ENCODE measurements at places on chromosomes 6 and 20.
A peak's percentile ranks its signal among the peaks of the same experiment; 100 is the strongest.

GRCh38 chr6:40947876-40948526 lies 91.0 kb downstream of the UNC5CL start:
- ATAC-seq: no peak

GRCh38 chr6:39411465-39411864 lies 89.0 kb upstream of the KCNK16 start:
- no peak for ATAC-seq

DNA sequence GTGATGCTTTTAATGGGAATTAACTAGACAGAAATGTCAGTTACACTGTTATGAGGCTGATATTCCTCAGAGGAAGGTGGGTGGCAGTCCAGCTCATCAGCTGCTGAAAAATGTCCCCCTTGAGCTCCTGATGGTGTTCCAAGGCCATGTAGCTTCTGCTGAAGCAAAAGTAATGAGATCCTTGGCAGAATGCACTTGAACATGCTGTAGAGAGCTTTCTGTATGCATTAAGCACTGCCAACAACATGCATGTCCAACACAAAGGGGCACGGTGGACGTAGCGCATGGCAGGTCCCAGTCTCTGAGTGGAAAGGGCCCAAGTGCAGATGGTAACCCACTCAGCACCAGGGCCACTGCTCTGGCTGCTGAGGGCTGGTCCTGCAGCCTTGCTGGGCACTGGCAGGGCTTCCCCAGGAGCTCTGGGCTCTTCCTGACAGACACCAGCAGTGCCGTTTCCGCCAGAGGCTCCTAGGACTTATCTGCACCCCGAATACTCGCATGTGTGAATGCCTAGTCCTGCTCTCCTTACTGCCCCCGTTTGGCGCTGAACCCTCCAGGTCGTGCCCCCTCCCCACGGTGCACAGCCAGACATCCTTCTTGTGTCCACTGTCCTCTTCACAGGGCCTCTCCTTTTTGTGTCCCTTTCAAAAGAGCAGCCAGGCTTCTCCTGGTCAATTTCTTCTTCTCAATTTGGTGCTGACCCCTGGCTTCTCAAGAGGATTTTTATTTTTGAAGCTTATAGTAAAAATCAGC lies 18.6 kb upstream of the SYNDIG1 start:
- no peak for ATAC-seq

DNA sequence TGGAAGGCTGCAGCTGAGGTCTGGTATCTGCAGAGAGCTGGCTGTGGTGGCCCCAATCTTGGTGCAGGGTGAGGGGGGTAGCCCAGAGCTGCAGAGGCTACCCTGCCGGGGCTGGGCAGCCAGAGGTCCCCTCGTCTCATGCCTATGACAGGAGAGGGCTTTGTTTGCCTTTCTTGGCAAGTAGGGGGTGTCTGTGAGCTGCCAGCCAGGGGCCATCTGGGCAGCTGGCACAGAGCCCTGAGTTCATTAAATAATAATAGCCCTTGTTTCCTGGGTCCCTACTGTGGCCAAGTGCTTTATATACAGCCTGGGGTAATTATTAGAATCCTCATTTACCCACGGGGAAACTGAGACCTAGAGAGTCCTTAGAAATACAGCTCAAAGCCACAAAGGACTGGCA lies 66.6 kb downstream of the EZR start:
- ATAC-seq: no peak

GRCh38 chr6:24340998-24341938 lies 16.6 kb downstream of the DCDC2 start:
- no peak for ATAC-seq

- ATAC-seq: no peak
Observed at GRCh38 chr6:33167374-33168283, 24.6 kb downstream of the COL11A2 start.

DNA sequence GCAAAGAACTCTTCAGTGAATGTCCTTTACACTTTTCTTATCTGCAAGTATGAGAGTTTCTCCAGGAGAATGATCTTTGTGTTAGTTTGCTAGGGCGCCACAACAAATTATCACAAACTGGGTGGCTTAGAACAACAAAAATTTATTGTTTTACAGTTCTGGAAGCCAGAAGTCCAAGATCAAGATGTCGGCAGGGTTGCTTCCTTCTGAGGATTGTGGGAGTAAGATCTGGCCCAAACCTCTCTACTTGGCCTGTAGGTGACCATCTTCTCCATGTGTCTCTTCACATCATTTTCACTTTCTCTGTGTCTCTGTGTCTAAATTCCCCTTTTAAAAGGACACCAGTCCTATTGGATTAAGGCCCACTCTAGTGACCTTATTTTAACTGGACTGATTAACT lies 103.0 kb downstream of the ADTRP start:
- ATAC-seq: no peak

DNA sequence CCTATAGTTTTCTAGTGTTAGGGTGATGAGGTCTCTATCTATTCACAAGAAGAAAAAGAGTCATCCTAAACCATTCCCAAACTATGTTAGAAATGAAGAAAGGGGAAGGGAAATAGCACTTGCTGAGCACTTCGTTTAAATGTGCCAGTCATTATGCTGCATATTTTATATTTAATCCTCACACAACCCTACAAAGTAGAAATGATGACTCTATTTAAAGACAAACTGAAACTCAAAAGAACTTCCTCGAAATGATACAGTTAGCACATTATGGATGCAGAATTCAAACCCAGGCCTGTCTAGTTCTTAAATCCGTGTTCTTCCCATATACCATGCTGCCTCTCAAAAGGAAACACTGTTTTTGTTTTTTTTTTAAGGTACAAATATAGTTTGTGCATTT lies 174.6 kb downstream of the GMPR start:
- peak; percentile 21 for ATAC-seq

GRCh38 chr6:13528232-13528631 lies 40.8 kb upstream of the GFOD1 start:
- ATAC-seq: no peak

GRCh38 chr20:20251836-20252235 lies 116.1 kb upstream of the INSM1 start:
- no peak for ATAC-seq

Measured in activated CD4-positive, CD25-positive, alpha-beta regulatory T cell treated with anti-CD3 and anti-CD28 coated beads, Interleukin-2, amount 50 U/mL, for 24 hours (primary cell).